ENCODE measurements at places on chromosomes 1 and 21.

- peak; percentile 73 for DNase-seq
Observed at GRCh38 chr1:201299968-201300367, 16.7 kb downstream of the PKP1 start.

DNA sequence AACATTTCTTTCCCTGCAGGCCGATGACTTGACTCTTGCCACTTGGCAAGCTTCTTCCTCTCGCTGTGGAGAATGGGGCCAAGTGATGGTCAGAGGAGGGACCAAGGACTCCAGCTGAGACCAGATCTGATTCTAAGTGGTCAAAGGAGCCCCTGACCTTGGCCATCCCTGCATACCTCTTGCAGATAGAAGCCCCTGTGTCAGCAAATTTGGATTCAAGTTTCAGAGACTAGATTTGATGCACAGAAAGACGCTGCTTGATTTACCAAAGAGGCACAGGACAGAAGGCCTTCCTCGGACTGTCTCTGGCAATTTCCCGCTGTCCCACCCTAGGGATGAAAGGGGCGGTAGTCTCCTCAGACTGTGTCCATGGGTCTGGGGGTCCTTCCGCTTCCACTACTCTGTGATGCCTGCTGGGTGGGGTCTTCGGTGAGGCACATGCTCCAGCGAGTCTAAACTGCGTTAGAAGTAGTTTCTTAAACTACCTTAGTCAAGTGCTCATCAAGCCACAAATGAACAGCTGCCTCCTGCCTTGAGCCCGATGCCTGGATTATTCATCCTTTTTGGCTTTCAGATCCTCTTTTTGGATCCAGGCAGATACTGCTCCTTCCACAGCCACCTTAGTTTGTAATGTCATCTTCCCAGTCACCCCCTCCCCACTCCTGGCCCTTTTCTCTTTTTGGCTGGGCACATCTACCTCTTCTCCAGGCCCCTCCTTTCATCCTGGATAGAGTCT, 31.8 kb upstream of the RBM15 start:
- no peak for DNase-seq

- no peak for DNase-seq
Observed at GRCh38 chr1:235292790-235293189, 35.2 kb downstream of the ARID4B start.

DNA sequence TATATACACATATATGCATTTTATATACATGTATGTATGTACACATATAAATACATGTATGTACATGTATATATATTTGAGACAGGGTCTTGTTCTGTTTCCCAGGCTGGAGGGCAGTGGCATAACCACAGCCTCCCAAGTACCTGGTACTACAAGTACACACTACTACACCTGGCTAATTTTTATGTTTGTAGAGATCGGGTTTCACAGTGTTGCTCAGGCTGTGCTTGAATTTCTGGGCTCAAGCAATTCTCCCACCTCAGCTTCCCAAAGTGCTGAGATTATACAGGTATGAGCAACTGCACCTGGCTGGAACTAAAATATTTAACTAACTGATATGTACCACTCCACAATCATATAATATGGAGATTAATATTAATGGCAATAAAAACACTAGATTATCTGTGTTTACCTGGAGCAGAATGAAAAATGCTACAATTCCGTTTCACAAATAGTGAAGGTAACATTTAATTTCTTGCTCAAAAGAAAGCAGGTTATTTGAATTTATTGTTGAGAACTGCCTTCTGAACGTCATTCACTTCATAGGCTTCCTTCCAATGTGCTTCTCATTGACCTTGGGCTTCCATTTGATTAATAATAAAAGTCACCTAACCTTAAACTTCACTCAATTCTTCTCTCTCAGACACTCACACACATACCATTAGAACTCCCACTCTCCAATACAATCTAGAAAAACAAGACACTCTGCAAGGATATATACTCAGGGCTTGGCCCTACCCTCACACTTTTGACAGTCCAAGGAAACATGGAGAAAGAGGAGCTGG, 57.0 kb downstream of the PTGER3 start:
- DNase-seq = no peak

DNA sequence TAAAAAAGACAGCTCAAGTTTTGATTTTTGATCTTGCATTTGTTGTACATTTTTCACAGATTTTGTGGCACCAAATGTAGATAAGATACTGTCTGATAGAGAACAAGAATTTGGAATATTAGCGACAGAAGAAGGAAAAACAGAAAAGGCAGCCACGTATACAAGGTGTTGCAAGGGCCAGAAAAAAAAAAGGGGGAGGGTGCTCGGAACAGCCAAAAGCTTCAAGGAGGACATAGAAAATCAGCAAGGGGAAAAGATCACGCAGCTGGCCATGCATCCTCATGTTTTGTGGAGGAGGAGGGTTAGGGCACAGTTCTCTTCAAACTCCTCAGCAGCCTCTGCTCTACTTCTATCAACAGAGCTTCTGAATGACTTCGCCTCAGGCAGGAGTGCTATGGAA, 80.7 kb upstream of the MROH9 start:
- DNase-seq = no peak
